ENCODE measurements at places on chromosomes 5 and 9.
A peak's percentile ranks its signal among the peaks of the same experiment; 100 is the strongest.

- DNase-seq = no peak
Measured at GRCh38 chr5:149298163-149298562, 26.5 kb downstream of the AFAP1L1 start.

DNA sequence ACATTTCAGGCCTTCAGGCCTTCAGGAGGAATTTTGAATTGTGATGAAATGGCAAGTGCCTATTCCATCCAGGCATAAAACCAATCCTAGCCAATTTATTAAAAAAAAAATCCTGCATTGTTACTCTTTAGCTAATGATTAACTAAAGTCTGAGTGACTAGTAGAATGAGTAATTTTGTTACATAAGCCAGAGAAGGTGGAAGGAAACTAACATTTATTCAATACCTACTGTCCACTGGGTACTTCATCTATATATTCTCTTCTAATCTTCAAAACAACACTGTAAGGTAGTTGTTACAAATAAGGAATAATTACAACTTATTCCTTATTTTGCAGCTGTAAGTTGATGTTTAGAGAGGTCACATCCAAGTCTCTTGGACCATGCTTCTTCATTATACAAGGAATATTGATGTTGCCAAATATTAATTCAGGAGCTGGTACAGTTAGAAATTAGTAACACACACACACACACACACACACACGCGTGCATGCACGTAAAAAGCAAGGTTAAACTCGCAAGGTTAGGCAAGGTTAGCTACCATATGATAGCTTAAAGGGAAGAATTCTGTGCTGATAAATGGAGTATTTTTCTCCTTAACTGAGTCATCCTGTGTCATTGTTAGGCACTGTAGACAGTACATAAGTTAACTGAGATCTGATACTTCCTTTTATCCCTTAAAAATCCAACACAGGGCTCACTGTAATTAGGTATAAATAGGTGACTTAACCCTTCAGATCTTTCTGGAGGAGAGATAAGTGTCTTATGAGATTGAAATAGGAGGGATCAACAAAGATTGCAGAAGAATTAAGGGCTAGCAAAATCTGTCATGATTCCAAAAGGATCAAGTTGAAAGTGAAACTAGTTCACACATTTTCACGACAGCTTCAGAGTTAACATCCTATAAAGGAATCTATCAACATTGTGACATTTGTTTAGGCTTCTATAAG lies 596.9 kb downstream of the PDE4D start:
- no peak for DNase-seq

GRCh38 chr9:110370315-110370714 lies 32.7 kb upstream of the TXNDC8 start:
- no peak for DNase-seq

- DNase-seq = no peak
Measured at GRCh38 chr5:74873525-74874249, 7.5 kb upstream of the FAM169A start.

DNA sequence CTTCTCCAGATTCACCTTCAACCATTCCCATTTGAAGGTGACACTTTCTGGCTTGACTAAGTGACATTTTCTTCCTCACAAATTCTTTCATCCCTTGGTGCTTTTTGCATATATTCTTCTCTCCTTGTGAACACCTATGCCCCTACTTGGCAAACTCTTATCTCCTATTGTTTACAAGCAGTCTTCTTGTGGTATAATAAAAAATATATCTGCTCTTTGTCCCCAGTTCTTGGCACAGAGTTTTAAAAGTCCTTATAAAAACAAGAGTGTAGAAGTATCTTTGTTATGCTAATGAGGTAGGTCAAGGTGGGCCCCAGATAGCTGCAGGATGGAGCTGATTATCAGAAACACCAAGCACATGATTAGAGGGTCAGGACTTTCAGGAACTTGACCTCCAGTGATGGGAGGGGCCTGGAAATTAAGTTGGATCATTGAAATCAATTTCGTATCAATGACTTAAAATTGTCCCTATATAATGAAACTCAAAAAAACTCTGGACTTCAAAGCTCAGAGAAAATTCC lies 38.0 kb downstream of the TMEM161B start:
- DNase-seq = no peak

- DNase-seq = no peak
Measured at GRCh38 chr9:91623004-91623403, 199.4 kb upstream of the NFIL3 start.

DNA sequence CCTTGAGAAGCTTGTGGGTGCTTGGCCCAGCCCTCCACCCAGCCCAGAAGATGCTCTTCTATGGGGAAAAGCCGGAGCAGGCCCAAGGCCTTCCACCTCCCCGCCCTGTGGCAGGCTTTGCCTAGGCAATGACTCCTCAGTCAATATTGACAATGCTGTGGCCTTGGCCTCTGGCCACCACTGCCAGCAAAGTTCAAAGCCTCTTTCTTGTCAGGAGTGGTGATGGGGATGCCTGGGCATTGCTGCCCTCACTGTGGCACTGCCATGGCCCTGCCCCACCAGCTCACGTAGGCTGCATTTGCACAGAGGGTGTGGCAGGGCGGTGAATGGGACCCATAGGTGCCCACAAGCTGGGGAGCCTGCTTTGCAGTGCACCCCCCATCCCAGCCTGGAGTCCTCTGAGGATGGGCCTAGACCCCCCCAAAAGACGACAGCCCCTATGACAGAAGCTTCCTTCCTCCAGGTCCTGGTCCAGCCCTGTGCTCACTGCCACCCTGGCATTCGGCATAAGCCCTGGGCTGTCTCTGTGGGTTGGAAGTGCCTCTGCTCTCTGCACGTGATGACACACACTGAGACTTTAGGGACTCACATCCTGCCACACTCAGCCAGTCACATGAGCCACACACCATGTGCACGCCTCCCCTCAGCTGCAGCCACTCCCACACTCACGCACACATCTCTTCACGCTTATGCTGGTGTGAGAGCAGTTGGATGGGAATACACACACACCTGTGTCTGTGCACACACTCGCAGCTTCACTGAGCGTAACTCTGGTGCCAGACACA lies 31.1 kb downstream of the MORN5 start:
- peak; percentile 27 for DNase-seq

DNA sequence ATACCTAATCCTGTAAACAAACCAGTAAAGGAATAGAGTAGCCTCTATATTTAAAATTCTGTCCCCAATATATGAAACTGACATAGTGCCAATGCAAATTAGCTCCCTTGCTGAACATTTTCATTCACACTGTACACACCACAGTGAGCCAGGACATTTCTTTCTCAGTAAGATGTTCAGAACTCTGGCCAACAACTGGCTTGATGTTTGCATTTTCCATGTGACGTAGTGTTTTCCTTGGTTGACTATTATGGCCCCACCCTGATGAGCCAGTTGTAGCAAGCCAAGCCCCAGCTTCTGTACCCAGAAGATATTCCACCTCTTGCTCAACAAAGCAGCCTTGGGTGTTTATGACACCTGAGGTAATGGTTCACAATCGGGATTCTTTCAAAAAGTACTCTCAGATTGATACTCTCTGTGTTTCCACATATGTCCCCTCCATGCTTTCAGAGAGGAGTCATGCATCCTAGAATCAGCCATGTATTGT lies 17.7 kb upstream of the ANXA1 start:
- no peak for DNase-seq

- no peak for DNase-seq
Measured at GRCh38 chr9:14747111-14747510, 24.6 kb upstream of the CER1 start.

- DNase-seq = peak; percentile 60
Measured at GRCh38 chr9:120890320-120891244, 13.6 kb upstream of the PHF19 start.

GRCh38 chr9:37926737-37927118 lies 22.8 kb upstream of the SLC25A51 start:
- no peak for DNase-seq

DNA sequence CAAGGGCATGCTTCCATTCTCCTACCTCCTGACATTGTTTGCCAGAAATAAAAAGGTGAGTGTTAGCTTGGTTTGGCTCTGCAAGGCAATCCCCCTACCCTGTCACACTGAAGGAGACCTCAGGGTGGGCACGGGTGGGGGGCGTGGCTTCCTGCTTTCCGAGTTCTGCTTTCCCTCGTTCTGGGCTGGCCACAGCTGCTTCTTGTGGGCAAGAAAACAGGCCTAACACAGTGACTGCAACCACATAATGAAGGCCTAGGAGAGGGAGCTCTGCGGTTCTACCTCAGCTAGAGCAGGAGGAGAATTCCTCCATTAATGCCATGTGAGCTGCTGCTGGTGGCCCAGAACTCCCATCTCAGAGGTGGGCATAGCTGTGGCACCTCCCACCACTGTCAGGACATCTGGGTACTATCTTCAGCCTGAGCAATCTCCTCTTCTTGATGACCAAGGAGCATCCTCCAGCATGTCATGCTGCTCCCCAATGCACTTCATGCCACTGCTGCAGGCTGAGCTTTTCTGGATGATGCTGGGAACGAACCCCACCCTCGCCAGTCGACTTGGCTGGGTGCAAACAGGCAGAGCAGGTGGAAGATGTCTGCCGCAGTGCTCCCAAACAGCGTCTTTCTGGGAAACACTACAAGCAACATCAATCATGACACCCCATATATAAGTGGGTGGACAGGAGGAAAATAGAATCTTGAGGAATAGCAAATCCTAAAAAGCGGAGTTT lies 139.5 kb upstream of the RAPGEF1 start:
- DNase-seq = no peak

- DNase-seq = no peak
Measured at GRCh38 chr9:94697972-94698581, 28.4 kb upstream of the AOPEP start.

DNA sequence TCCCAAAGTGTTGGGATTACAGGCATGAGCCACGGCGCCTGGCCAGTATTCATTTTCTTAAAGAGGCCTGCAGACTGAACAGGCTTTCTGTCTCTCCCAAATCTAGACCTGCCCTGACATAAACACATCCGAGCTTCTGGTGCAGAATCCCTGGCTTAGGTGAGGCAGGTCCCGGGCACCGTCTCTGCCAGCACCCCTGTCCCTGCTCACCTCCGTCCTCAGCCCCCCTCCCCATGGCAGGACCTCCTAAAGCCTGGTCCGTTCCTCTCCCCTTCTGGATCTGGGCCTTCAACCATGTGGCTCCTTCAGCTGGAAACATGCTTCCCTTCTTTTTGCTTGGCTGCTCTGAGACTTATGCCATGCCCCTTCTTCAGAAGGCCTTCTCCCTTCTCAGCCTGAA lies 22.7 kb upstream of the RXRA start:
- no peak for DNase-seq

All from activated naive CD4-positive, alpha-beta T cell treated with anti-CD3 and anti-CD28 coated beads, Interleukin-2, amount 10 ng/mL, durations not matched to agents 7 days and 5 days (primary cell).